Activated naive CD4-positive, alpha-beta T cell treated with anti-CD3 and anti-CD28 coated beads, Interleukin-2, amount 10 ng/mL, durations not matched to agents 7 days and 5 days (primary cell): ENCODE measurements at places on chromosomes 6 and 20.

GRCh38 chr6:155604991-155605390 is 149.4 kb upstream of the NOX3 start:
- no peak for DNase-seq

DNA sequence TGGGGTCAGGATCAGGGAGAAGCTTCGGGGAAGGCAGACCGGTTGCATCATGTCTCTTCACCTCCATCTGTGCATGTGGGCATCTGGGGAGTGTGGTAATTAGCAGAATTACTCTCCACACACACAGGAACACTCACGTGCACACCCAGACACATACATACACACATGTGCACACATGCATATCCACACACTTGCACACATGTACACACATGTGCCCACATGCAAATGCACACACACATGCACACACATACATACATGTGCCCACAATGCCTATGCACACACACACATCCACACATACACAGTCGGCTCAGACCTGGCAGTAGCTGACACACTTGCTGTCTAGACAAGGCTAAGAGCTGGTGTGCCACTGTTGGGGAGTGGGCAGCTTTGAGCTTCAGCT is 212.3 kb upstream of the PMEPA1 start:
- no peak for DNase-seq

DNA sequence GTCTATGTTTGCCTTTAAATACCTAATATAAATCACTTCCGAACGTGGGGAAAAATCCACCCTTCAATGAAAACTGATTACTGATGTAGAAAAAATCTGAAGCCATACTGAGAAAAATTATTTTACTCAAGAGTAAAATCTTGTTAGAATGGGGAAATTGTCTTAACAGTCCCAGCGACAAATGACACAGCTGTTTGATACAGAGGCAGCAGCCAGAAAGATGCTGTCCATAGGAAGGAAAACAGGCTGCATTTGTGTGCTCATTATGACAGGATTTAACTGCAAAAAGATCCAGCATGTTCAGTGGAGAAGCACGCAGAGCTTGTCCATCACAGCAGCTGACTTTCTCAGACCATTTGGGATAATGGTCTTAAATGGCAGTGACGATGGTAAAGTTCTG is 443.0 kb downstream of the TFAP2B start:
- DNase-seq = no peak

- no peak for DNase-seq
Observed at GRCh38 chr6:14867802-14868201, 378.1 kb upstream of the JARID2 start.

DNA sequence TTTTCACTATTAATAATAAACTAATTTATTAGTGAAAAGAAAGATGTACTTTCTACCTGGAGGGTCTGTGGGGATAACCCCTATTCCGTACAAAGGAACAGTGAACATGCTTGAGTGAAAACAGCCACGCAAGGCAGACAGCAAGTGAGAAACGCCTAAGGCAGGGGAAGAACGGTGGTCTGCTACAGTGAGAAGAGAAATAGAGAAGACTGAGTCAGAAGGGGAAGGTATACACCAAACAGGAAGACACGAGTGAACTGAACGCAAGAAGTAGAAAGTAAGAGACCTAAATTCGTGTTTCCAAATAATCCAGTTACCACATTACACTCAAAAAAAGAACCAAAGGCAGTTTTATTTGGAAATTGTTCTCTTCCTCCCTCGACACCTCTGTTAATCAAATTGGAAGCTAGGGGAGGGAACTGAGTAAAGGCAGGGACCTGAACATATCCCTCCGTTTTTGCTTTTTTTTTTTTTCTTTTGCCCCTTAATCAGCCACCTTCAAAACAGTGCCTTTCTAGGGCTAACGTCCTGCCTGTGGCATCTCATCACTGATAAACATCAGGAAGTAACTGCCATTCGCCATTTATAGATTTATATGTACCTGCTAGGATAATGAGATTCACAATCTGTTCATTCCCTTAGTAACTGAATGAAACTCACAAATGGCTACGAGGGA is 48.9 kb downstream of the ATXN1 start:
- no peak for DNase-seq

- DNase-seq = no peak
Observed at GRCh38 chr6:54059683-54060082, 51.6 kb upstream of the MLIP start.

- DNase-seq = no peak
Observed at GRCh38 chr6:148533309-148534107, 190.9 kb downstream of the SASH1 start.

GRCh38 chr20:3801846-3802245 is 5.7 kb downstream of the CDC25B start:
- DNase-seq = no peak

- DNase-seq = no peak
Observed at GRCh38 chr6:20217891-20218290, 5.6 kb upstream of the MBOAT1 start.

- no peak for DNase-seq
Observed at GRCh38 chr20:906001-906520, 10.1 kb downstream of the ANGPT4 start.

- DNase-seq = no peak
Observed at GRCh38 chr20:60680554-60680953, 571.5 kb upstream of the CDH4 start.

DNA sequence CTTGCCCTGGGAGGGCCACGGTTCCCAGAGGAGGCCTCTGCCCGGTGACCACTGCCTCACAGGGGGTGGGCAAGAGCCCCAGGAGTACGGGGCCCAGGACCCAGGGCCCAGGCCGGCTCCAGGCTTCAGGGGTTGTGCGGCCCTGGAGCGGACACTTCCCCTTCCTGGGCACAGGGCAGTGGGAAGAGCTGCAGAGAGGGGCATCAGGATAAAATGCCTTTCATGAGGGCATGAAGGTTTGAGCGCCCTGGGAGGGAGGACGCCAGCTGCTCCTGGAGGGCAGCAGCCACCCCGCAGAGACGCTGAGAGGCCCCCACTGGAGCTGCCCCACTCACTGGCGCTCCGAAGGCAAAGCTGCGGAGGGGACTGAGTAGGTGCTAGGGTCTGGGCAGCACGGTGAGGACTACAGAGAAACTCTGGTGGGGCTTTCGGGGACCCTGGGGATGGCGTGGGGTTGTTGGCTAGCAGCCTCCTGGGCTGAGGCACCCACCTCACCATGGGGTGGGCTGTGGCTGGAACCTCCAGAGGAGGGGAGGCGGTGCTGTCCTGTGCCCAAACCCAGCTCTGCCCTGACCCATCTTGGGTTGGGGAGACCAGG is 10.4 kb downstream of the LAMA5 start:
- no peak for DNase-seq

DNA sequence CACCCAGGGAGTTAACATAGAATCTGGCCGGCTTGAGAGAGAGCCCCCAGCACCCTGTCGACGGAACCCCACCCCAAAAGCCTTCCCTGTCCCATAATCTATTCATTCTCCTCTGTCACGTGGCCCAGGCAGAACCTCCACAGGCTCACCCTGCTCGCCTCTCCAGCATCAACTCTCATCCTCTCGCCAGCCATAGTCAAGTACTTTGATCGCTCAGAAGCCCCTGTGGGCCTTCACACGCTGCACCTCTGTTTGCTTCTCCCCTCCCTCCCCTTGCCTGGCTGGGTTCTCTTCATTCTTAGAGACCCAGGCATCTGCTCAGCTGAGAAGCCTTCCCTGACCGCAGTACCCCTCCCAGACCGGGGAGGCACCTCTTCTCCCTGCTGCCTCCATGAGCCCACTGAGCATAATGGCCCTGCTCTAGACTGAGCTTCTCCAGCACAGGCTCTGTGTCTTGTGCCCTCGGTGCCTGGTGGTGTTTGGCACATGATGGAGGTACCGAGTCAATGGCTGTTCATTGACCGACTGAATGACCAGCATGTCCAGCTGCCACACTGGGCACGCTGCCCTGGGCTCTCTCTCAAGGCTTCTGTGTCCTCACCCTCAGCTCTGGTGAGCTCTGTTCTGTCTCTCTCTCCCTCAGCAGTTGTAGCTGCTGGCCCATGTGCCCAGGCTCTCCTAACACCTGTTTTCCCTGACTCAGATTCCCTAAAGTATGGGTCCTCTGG is 33.7 kb downstream of the PKIG start:
- DNase-seq = no peak
